Skin of body (tissue), 3 donors: ENCODE measurements at places on chromosomes 2 and 18. TPM values are rescaled to one million over a fixed set of nuclear protein-coding genes. Genes with fewer than 3 reads are reported as not detected.

Gene PHLPP1
- 15.6 TPM for total RNA-seq

Gene RAX
- total RNA-seq = 0.39 TPM

GRCh38 chr18:74234326-74235171, 57.2 kb downstream of the CYB5A start:
- DNase-seq = peak; percentile 46

DNA sequence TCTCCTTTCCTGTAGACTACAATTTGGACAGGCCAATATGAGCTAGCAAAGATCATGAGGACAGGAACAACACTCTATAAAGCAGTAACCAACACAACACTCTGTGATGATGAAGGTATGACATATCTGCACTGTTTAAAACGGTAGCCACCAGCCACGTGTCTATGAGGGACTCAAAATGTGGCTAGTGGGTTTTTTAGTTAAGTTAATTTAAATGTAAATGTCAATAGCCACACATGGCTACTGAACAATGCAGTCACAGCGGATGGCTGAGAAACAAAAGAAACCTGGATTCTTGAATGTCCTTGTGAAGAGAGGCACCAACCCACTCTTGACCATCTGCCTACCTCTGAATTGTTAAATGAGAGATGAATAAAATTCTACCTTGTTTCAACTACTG, 33.9 kb downstream of the FANCL start:
- no peak for DNase-seq

Gene SLC4A3
- 2.5 TPM for total RNA-seq

Gene PAIP2B
- 14.3 TPM for total RNA-seq

- DNase-seq = no peak
Observed at GRCh38 chr2:210259687-210260086, 34.4 kb upstream of the ACADL start.

Gene AQP12B
- not detected for total RNA-seq

Gene SERPINB11
- total RNA-seq = not detected

- peak; percentile 42 for DNase-seq
Observed at GRCh38 chr2:230749111-230749510, 36.5 kb downstream of the CAB39 start.

DNA sequence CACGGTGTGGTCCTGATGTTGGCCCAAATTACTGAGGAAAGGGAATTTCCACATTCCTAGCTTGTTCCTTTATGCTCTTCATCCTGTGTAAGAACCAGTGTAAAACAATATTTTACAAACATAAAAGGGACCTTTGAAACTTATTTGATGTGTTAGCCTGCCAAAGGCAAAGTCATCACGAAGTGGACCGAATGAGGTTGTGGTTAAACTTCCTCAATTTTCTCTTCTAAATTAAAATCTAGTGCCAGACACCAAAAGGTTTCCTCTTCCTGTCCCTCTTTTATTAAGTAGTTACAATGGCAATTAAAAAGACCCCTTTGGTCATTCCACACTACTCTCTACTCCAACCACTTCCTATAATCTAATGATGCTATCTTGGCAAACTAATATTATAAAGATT, 279.8 kb downstream of the AFF3 start:
- no peak for DNase-seq

- no peak for DNase-seq
Observed at GRCh38 chr18:13316063-13316462, 97.5 kb downstream of the LDLRAD4 start.

Gene ANKRD30B
- 0.20 TPM for total RNA-seq

Gene C2orf42
- total RNA-seq = 11.5 TPM

DNA sequence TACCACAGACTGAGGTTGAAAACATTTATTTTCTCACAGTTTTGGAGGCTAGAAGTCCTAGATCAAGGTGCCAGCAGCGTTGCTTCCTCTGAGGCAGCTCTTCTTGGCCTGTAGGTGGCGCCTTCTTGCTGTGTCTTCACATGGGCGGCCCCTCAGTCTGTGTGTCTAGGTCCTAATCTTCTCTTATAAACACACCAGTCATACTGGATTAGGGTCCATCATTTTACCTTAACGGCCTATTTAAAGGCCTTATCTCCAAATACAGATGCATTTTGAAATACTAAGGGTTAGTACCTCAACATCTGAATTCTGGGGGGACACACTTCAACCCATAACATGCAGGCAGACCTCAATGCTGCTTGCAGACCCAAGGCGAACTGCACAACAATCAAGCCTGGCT, 4.4 kb upstream of the RMC1 start:
- DNase-seq = no peak

Gene KLHL29
- total RNA-seq = 6.9 TPM

DNA sequence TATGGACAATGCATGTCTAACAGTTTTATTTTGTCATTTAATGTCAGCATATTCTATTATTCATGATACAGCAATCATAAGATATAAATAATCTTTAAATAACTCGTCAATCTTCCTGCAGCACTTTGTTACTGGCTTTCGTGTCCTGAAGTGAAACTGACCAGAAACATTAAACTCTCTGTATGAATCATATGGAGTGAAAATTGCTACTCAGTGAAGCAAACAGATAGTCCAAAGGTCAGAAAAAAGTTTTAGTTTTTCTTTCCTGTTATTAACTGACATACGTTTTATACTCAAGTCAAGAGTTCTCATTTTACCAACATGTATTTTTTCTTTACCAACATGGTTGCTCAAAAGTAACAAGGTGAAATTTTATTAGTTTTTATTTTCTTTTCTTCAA, 106.8 kb upstream of the GALNT5 start:
- DNase-seq = no peak

Gene MC4R
- not detected for total RNA-seq

GRCh38 chr2:50135821-50136220, 896.1 kb downstream of the NRXN1 start:
- DNase-seq = no peak

DNA sequence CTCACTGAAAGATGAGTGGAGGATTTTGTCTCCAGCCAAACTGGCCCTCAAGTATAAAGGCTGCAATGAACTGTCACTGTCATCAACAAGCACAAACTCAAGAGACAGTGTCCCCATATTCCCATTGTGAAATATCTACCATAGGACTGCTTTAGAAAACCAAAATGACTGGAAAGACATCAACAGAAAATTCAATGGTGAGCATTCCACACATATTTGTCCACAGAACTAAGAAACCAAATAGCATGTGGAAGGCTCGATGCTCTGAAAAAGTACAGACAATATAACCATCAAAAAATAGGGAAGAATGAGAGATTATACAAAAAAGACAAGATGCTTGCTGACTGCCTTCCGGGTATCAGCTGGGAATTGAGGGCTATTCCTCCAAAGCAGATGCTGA, 37.6 kb downstream of the TGFBRAP1 start:
- DNase-seq = no peak

Gene ARHGAP28
- total RNA-seq = 42.6 TPM

DNA sequence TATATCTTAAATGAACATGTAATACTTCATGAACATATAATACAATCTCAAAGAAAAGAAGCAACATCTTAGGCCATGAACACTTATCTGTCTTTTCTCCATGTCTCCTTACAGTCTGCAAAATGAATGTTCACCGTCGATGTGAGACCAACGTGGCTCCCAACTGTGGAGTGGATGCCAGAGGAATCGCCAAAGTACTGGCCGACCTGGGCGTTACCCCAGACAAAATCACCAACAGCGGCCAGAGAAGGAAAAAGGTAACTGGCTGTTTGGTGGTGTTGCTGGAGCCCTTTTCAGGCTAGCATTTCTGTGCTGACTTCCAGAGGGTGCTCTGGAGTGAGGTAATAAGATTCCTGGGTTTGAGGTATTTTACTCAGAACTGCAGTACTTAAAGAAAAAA, 295.9 kb upstream of the EPAS1 start:
- DNase-seq = no peak

DNA sequence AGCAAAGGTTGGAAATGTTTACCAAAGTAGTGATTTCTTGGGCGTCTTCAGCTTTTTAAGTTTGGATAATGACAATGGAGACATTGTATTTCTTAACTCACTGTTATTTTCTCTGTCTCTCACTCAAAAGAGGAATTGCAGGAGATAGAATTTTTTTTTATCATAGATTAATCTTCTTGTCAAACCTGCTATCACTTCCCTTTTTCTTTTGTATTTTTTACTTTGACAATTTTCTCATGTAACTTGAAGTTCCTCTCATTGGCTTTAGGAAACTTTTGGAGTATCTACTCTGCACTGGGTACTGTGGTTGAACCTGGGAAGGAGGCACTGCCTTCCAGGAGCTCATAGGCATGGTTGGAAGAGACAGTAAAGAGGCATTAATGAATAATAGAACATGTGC, 489.1 kb downstream of the CNTNAP5 start:
- no peak for DNase-seq

Gene HOXD12
- not detected for total RNA-seq

GRCh38 chr2:38515155-38516074, 87.3 kb downstream of the HNRNPLL start:
- no peak for DNase-seq

DNA sequence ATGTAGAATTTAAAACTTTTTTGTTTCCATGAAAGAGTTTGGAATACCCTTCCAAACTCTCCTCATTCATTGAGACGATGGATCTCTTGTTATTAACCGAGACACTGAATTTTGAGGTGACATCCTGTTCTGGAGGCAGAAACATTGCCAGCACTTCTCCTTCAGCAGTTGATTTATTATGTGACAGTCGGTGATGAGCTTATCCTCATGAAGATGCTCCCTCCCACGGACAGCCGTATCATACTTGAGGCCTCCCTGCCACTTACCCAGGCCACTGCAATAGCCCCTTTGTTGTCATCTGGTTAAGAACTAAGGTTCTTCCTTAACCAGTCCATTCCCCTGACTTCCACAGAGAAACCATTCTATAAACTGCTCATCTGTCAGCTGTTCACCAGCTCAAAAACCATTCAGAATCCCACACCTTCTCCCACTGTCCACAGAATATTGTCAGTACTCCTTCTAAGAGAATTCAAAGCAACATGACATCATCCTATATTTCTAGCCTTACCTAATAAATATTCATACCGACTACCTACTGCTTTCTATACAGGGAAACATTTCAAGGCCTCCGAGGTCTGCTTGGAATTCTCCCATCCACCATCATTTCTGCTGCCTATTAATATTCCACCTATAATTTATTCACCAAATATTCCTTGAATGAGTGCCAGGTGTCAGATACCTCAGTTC, 139.0 kb upstream of the TRIB2 start:
- DNase-seq = no peak

- no peak for DNase-seq
Observed at GRCh38 chr18:58544616-58545337, 84.1 kb downstream of the ALPK2 start.

DNA sequence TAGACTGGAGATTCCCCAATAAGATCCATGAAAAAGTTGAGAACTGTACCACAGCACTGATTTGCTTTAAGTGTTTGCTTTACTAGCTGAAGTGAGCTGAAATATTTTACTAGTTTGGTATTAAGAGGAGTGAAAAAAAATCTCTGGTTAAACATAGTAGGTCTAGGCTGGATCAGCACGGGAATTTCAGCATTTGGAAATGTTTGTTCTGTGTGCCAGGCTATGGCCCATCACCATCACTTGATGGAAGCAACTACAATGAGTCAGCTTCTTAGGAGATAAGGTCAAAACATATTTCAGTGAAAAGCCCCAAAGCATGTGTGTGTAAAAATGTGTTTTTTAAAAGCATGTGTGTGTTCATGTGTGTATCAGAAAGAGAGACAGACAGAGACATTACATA, 131.4 kb upstream of the DNMT3A start:
- no peak for DNase-seq

DNA sequence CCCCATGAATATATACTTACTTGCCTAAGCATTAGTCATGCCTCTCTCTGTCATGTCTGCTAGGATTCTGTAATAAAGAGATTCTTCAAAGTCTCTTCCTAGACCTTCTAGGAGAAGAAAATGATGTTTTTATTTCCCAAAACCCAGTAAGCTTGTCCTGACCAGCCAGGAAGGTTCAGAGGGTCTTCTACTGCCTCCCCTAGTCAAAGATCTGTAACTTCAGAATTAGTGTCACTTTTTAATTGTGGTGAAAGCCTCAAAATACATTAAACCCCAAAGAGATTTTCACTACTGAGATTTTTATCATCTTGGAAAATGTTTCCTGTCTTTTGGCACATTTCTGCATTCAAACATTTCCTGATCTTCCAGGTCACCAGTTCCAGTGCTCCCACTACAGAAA, 232.9 kb upstream of the STK17B start:
- no peak for DNase-seq

DNA sequence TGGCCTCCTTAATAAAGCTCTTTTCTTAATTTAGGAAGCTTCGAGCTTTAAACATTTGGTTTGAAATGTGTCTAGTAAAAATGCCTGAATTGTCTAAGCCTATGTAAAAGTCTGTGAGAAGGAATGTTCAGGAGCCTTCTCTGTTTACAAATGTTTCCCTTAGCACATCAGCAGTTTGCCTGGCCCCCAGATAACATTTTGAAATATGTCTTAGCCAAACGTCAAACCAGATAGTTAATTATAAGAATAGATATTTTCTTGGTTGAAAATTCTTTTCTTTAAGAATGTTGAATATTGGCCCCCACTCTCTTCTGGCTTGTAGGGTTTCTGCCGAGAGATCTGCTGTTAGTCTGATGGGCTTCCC, 498.6 kb downstream of the CCDC85A start:
- DNase-seq = no peak

- no peak for DNase-seq
Observed at GRCh38 chr2:160087854-160088745, 25.7 kb upstream of the PLA2R1 start.

GRCh38 chr2:45578056-45578843, 32.8 kb downstream of the SRBD1 start:
- DNase-seq = no peak

- no peak for DNase-seq
Observed at GRCh38 chr2:66382091-66382490, 52.8 kb upstream of the MEIS1 start.

Gene DOK6
- total RNA-seq = 7.0 TPM

- DNase-seq = no peak
Observed at GRCh38 chr2:200158647-200159356, 147.7 kb upstream of the SPATS2L start.

DNA sequence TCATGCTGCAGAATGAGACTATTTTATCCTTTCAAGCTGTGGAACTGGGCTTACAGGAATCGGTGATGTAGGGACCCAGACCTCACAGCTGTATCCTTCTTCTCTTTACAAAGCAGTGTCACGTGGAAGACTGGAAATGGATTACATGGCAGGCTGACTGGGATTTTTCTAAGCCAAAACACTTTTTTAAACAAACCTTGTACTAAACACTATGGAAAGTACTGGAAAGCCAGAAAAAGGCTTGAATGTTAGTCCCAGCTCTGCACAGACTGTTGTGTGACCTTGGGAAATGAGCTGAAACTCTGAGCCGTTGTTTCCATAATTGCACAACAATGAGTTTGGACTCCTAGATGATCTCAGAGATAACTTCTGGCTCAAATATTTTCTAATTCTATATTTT, 7.6 kb upstream of the ADAM23 start:
- no peak for DNase-seq
